GM04503 (cell line): ENCODE measurements at places on chromosomes 7 and 10.

GRCh38 chr7:2884161-2884560, 40.1 kb upstream of the GNA12 start:
- DNase-seq = no peak

DNA sequence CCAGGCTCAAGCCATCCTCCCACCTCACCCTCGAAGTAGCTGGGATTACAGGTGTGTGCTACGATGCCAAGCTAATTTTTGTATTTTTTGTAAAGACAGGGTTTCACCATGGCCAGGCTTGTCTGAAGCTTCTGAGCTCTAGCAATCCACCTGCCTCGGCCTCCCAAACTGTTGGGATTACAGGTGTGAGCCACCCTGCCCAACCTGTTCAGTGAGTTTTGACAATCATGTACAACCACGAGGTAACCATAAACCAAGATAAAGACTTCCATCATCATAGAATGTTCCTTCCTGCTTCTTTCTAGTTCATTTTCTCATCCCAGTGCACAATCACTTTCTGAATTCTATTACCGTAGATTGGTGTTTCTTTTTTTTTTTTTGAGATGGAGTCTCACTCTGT, 30.5 kb upstream of the MKRN1 start:
- DNase-seq = no peak

- DNase-seq = no peak
Measured at GRCh38 chr10:127119936-127120335, 76.5 kb downstream of the INSYN2A start.

GRCh38 chr7:79471699-79472098, 18.2 kb upstream of the MAGI2 start:
- no peak for DNase-seq

DNA sequence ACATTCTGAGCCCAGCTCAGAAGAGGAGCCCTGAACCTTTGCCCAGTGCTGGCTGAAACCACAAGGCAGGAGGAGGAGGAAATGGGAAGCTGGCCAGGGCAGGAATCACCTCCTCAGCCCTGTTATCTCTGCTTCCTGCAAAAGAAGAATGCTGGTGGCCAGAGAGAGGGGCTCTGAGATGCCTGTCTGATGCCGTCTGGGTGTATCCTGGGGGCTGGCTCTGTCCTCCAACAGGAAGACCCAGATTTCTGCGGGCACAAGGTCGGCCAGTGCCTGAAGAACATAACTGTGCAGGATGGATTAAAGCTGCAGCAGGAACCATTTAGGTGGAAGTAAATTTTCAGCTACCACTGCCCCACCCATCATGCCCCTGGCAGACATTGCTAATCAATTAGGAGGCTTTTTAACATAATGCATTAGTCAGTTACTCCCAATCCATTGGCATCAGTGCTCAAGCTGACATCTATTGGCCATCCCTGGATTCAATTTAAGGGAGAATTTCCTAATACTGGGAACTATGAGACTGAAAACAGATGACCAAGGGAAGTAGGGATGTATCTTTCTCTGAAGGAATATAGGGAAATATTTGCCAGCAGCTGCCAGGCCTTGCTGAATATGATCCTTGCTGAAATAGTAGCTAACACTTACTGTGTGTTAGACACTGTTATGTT, 67.7 kb downstream of the COL13A1 start:
- DNase-seq = peak; percentile 79

DNA sequence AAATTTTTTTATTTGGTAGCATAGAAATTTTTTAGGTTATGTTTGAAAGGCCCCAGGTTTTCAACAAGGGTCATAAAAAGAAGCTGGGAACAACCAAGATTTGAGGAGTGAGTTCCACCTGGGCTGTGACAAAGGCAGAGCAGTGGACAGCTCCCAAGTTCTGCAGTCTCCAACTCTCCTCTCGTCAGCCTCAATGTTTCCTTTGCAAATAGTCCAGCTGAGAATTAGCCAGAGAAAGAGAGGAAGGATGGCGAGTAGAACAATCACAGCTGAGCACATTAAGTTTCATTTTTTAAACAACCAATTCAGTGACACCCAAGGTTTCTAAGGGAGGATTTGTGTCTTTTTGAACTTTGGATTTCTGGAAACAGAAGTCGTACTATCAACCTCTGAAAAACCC, 143.2 kb downstream of the NRCAM start:
- DNase-seq = no peak

DNA sequence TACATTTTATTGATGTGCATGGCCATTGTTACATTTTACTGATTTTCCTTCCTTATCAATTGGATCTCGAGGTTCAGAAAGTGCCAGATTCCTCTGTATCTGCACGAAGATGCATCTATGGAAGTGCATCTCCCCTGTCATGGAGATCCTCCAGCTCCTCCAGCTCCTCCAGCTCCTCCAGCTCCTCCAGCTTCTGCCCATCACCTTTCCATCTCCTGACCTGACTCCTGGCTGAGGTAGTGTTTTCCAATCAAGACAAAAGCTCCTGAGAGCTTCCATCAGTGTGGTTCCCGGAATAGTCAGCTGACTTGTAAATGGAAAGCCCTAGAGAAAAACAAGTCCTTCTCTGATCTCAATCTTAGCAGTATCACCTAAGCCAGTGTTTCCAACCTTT, 90.8 kb upstream of the KLF6 start:
- no peak for DNase-seq

DNA sequence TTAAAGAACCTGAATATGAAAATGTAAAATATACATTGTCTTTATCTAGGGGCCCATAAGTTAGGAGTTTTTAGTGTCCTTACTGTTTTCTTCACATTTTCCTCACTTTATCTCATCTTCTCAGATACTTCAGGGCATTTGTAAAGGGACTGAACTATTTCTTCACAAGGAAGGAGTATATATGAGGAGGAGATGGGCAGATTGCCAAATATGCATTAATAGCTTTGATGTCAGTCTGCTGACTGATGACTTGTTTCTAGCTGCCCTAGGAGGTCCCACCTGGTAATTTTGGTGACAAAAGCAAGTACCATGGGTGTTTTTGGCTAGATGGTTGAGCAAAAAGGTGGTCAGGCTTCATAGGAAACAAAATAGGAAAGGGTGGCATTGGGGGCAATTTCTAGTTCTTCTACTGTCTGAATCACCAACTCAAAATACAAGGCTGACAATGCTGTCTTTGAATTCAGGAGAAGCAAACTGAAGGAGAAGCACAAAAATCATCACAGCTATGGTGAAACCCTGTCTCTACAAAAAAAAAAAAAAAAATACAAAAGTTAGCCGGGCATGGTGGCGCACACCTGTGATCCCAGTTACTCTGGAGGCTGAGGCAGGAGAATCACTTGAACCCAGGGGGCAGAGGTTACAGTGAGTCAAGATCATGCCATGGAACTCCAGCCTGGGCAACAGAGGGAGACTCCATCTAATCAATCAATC, 10.4 kb upstream of the STRIP2 start:
- no peak for DNase-seq

DNA sequence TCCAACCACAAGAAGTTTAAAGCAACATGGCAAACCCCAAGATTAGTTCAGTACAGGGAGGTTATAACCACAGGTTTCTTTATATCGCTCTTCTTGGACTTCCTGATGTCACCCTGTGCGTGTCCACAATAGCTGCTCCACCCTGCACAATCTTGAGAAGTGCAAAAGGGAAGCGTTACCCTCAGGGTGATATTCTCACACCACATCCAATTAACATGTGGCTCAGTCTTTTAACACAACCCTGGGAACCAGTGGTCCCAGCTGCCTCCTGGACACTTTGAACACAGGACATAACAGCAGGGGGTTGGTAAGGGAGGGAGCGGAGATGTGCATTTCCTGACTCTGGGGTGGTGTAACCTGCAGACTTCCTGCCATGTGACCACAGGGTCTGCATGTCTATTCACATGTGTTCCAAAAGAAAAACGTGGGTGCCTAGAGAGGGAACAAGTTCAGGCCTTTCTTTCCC, 64.6 kb downstream of the GSAP start:
- DNase-seq = no peak

GRCh38 chr10:126278851-126279250, 109.4 kb downstream of the ADAM12 start:
- no peak for DNase-seq

- DNase-seq = no peak
Measured at GRCh38 chr10:76697923-76698322, 939.7 kb downstream of the KCNMA1 start.

DNA sequence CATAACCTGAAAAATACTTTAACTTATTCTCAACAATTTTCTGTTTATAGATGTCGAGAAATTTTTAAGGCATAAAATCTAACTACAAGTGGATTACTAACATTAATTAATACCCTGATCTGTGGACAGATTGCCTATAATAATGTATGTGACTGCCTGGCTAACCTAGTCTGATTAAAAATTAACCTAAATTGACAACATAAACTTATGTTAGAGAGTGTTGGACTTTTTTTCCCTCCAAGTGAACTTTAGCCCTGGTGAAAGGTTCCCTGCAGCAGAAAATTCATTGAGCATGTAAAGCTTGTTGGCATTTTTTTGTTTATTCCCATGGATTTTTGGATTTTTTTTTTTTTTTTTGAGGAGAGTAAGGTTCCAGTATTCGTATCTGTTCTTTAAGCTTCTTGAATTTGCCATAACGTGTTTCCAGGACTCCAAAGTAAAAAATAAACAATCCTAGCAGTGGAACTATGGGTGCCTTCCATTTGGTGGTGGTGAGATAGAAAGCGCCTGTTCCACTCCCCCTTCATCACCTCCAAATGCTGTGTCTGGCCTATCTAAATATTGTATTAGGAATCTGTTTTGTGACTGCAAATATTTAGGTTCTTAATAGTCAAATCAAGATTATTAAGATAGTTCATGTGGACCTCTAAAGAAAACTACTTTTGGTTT, 36.1 kb downstream of the NET1 start:
- no peak for DNase-seq

DNA sequence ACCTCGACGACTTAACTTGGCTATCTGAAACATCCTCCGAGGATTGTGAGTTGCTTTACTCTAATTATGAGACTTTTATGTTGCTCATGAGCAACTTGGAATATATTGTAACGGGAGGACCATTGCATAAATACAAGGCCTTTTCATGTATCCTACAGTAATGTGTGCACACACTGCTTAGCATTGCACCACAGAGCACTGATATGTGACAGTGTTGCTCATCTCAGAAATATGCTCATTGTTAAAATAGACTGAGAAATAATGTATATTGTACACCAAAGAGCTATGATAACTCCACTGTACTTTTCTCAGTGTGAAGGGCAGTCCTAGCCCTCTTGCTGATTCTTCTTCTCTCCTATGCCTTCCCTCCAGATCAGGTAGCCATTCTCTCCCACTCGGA, 102.8 kb upstream of the CDK13 start:
- DNase-seq = no peak

DNA sequence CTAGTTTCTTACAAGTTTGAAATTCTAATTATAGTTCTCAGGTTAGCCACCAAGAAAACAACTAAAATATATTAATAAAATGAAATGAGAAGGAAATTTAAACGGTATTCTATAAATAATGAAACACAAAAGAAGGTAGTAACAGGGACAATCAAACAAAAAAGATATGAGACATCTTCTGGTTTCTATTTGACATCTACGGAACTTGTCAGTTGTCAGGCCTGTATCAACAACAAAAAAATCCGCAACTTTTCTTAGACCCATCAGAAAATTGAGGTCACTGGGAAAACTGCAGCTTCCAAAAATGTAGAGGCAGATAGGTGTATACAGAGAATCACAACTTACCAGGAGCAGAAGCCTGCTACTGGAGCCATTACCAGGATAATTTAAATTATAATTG, 70.6 kb downstream of the ZPBP start:
- DNase-seq = no peak

DNA sequence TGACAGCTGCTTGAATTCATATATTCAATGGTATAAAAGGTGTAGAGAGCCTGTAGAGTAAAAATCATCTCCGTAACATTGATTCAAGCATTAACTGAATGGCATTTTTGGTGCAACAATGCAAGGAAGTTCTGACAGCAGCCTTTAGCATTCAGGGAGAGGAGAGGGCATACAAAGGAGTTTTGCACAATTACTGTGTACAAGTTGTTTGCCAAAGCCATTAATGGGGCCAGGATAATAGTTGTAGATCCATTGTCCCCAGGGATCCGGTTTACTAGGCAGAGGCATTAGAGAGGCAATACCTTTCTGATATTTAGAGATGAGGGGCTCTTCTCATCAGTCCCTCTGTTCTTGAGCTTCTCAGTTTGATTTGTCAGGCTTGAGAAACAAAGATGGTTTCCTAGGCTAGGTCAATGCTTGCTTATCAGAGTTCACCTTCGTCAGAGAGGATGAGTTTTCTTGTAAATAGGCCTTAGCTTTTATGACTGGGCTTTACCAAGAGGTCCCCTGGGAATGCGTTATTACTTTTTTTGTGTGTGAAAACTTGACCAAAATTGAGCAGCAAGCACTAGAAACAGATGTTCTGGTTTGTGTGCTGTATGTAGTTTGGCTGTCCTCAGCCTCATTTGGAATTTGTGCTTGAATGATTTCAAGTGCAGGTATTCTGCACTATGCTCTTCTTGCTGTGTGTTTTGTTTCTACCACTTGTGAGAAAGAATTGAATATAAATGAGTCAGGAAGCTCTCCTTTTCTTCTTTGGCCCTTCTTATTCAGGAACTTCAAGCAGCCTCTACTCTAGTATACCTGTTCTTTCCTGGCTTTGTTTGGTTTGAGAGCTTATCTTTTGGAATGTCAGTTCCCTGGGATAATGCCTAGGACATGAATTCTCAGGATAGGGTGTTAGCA, 32.0 kb downstream of the SND1 start:
- peak; percentile 33 for DNase-seq

- DNase-seq = no peak
Measured at GRCh38 chr7:114225784-114226183, 188.8 kb upstream of the FOXP2 start.

- no peak for DNase-seq
Measured at GRCh38 chr10:69045441-69046300, 42.2 kb upstream of the SRGN start.

- no peak for DNase-seq
Measured at GRCh38 chr7:2906197-2906931, 62.3 kb upstream of the GNA12 start.

DNA sequence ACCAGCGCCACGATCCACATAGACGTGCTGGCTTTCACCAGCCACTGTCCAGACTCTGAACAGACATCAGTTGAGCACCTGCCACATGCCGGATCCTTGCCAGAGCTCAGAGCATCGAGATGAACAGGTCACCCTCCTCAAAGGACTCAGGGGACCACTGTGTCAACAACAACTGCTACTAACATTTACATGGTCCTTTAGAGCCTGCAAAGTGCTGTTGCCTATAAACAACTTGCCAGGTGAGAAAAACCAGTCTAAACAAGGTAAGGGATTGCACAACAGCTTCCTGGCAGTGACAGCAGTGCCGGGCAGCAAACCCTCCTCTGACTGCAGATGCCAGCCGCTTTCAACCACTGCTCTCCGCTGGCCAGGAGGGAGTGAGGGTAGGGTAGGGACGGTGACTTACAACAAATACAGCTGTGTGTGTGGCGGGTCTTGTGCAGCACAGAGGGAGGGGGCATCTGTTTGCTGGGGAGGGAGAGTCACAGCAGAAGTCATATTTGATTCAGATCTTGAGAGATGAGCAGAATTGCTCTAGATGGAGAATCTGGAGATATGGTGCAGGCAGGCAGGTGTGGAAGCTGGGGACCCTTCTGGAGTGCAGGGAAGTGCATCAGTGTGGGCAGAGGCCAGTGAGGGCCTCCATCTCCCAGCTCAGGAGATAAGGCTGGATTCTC, 32.8 kb upstream of the RHEB start:
- DNase-seq = no peak

- DNase-seq = no peak
Measured at GRCh38 chr7:16933296-16934279, 51.8 kb upstream of the AGR3 start.
